ENCODE measurements at places on chromosomes 12 and 14.

DNA sequence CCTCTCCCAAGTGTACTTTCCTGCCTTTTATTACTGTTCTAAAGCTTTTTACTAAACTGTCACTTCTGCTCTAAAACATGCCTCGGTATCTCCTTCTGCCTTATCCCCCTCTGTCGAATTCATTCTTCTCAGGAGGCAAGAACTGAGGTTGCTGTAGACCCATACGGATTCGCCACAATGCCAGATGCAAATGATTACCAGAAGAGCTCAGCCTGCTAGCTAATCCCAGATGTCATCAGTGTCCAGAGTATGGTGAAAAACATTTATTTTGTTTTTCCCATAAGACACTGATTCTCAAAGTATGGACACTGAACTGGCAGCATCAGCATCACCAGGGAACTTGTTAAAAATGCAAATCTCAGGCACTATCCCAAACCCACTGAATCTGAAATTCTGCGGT, 359.3 kb downstream of the TMTC2 start:
- DNase-seq: no peak

DNA sequence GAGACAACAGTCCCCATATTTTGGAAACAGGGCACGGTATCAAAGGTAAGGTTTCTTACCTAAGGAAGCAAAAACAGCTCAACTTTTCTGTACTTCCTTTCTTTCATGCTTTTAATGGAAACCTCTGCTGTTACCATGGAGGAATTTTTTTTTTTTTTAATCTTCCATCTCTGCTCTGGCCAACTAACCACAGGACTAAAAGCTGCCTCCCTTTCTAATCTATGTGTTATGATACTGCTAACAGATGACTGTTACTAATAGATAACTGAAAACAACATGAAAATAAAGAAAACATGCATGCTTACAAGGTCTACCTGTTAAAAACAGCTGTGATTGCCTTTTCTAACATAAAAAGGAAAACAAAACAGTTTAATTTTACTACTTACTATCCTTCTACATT, 168.4 kb downstream of the SOX5 start:
- DNase-seq: no peak

GRCh38 chr12:69457433-69457832, 12.8 kb upstream of the FRS2 start:
- DNase-seq: no peak

- no peak for DNase-seq
Measured at GRCh38 chr12:42804928-42805327, 215.4 kb upstream of the PRICKLE1 start.

Measured in activated T-helper 2 cell treated with anti-CD3 and anti-CD28 coated beads, Interferon-gamma antibody, Interleukin-2, Interleukin-4, amounts not matched to agents 10 μg/mL and 5 μg/mL and 100 μg/mL, durations not matched to agents 14 hours and 24 hours and 36 hours (primary cell).